CD4-positive, alpha-beta T cell treated with Interleukin-17A for 1 hour (primary cell): ENCODE measurements at places on chromosomes 16 and 17.

DNA sequence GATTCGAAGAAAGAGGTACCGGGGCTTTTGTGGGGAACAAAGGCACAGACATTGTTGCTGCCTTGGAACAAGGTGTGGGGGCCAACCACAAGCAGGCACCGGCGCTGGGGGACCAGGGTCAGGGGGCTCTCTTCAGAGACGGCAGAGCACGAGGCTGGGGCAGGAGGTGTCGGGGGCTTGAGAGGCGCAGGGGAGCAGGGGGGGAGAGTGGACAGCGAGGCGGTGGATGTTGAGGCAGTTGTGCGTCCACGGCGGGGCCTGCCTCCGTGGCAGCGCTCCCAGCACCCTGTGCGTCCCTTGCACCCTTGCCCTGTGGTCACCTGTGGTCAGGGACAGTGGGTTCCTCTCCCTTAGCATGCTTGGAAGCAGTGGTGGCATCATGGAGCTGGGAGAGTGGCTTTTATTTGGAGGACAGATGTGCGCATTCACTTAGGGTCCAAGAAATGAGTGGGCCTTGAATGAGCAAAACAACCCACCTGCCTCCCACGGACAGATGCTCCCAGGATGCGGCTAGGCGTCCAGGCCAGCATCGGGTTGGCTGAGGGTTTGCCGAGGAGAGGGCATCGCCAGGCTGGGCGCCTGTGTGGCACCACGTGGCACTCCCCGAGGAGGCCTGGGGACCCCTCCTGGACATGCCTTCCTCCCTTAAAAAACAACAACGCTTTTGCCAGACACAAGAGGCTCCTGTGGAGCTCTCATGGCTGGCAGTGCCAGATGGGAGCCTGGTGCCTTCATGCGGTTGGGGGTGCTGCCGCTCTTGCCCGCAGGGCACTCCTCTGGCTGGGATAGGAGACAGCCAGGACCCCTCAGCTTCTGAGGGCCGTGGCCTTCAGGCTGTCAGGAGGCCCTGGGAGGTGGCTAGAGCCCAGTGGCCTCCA lies 113.0 kb downstream of the BANP start:
- no peak for DNase-seq

- no peak for DNase-seq
Measured at GRCh38 chr17:41624208-41625101, at the start of gene KRT17. Gene KRT17, minus strand, starts transcription at chr17:41624575. Its CDS starts 66 bp downstream, at chr17:41624509.

- peak; percentile 61 for DNase-seq
Measured at GRCh38 chr17:17303010-17303846, at the start of gene NT5M. Gene NT5M, plus strand, starts transcription at chr17:17303373. Its CDS starts 178 bp downstream, at chr17:17303551.

DNA sequence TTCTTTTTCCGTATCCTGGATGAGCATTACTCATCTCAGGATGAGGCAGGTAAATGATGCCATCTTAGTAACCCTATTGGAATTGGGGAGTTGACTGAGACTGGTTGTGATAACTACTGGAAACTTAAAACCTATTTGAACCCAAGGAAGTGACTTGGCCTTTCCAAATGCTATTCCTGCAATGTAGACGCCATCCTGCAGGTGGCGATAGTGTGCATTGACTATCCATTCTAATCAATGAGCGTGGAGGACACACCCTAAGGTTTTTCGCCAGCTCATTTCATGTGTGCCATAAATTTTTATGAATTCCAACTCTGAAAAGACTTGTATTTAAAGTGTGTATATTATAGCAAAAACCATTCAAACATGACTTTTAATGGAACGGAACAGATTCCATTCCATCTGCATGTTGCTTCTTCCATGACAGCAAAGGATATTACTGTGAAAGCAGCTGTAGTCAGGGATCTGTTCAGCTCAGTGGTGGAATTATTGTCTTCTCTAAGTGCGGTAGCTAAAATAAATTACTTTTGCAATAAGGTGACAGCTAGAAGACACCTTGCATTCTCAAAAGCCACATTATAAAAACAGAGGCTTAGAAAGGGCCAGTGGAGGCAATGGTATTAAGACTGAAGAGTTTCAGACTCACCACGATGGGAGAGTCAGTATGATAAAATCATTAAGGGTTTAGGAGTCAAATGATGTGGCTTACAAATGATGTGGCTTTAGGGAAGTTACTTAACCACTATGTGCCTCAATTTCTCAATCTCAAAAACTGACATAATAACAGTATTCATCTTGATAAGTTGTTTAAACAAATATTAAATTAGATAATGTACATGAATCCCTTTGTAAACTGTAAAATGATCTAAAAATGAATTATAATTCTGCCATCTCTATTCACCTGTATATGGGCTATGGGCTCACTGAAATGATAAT lies 55.5 kb downstream of the SYT17 start:
- DNase-seq = no peak

- DNase-seq = no peak
Measured at GRCh38 chr17:32723310-32723955, 153.5 kb downstream of the MYO1D start.

- DNase-seq = peak; percentile 78
Measured at GRCh38 chr17:64066716-64067115, 46.3 kb upstream of the ICAM2 start.

DNA sequence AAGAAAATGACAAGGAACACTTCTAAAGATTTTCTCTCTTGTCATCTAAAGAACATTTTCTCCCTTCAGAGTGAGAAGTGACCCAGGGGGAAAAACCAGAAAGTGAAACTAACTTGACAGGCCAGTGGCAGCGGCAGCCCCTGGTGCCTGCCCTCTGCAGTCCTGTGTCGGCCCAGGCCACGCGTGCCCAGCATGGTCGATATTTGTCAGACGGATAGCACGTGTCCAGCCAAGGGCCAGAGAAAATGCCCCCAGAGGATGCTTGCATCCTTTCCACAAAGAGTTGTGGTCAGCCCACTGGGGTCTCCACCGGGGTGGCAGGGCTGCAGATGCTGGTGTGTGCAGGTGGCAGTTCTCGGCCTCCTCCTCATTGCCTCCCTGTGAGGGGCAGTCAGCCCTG lies 176.6 kb downstream of the RAB11FIP4 start:
- no peak for DNase-seq

DNA sequence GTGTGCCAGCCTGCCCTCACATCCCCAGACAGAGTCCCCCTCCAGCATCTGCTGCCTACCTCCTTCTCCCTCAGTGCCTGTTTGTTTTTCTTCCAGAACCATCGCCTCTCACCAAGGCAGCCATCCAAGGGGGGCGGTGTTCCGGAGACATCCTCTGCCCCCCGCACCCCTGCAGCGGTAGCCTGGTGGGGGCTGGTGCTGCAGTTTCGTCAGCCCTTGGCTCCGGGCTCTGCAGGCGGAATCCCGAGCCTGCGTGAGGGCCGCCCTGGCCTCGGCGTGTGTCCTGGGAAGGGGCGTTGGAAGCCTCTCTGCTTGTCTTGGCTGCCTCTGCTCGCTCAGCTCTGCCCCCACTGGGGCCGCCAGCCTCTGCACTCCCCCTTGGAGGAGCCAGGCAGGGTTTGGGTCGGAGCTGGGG lies 126.0 kb upstream of the CIBAR2 start:
- DNase-seq = no peak

DNA sequence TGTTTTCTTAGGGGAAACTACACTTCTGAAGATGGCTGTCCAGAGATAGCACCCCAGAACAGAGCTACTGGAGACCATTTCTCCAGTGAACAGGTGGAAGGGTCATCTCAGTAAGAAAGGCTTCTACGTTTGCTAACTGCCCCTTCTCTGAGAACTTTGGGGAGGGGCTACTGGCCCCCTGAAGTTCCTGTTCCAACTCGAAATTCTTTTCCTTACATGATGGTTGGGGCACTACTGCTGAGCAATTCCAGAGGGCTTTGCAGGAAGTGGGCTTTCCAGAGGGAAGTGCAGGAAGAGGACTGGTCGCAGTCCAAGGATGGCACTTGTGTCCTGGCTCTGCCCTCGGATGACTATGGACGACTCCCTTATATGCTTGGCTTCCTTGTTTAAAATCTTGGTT lies 31.2 kb downstream of the TOM1L2 start:
- no peak for DNase-seq

DNA sequence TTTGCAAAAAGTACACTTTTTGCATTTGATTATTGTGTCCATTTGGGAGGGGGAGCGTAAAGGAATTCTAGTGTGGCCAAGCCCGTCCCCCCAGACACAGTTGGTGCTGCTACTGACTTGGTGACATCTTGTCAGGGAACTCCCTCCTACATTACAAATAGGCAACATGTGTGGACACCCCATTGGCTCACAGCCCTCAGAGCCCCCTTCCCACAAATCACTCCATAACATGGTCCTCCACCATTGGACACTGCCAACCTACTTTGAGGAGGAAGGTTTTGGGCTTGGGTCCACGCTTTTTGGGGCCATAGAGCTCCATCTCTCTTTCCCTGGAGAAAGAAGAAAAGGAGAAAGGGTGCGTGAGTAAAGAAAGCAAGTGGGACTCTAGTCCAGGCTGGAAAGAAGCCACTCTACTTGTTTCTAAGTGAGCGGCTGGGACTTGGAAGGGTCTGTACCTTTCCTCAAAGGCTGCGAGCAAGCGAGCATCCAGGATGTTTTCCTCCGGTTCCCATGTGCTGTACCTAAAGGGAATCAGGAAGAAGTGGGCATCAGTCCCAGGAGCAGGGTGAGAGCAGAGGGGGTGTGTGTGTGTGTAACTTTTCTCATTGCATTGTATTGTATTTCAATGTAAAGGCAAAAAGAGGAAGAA lies 958 bp downstream of the CBX8 start:
- no peak for DNase-seq

DNA sequence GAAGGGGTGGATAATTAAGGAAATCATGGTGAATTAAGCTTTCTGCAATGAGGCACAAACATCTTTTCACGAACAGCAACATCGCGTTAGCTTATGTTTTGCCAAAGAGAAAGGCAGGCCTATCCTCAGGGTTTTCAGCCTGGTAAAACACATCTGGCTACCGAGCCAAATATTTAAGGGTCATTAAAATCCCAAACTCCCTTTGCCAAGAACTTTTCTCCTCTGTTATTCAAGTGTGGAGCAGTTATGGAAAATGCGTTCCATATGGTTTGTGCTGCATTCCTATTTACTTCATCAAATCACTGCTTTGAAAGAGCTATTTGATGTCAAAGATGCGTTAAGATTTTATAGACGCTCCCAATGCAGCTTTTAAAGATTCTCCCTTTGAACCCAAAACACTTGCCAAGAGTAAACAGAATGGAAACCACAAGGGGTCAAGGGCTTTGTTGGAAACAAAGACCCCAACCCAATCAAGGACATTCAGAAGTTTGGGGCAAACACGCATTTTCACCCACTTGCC lies 308.3 kb upstream of the CDH5 start:
- no peak for DNase-seq

DNA sequence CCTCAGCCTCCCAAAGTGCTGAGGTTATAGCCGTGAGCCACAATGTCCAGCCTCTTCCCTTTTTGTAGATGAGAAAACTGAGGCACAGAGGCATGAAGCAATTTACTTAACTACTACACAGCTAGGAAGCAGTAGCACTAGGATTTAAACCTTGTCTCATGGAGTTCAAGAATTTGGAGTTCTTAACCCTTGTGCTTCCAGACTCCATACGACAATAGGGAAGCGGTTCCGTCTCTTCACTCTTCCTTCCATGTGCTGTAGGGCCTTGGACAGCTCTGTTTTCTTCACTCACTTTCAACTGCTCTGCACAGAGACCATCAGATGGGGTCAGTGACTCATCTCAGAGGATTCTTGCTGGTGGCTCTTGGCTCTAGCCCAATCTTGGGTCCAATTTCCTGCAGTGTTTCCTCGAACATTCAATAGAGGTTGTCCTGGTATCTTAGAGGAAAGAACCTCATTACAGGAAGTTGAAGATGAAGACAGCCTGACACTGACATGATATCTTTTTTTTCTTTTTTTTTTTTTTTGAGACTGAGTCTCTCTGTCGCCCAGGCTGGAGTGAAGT lies 19.3 kb downstream of the ITGAL start:
- peak; percentile 30 for DNase-seq

GRCh38 chr17:28228109-28228840 lies 90.7 kb upstream of the TMEM97 start:
- DNase-seq = no peak

DNA sequence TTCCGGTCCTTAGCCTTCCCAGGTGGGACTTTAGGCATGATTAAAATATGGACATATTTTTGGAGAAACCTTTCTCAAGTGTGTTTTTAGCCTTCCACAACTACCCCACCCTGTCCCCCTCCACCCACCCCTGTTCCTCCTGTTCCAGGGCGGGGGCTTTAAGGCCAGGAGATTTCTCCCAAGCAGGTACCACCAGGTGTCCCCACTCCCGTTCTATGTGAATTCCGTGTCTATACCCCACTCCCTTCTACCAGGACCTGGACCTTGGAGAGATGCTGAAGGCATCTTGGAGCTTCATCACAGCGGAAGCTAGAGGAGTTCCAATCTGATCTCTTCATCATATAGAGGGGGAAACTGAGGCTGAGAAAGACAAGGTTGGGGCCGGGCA lies 9.7 kb downstream of the CA4 start:
- DNase-seq = no peak

GRCh38 chr17:2087597-2088211 lies 32.8 kb downstream of the HIC1 start:
- peak; percentile 60 for DNase-seq
